ENCODE measurements at places on chromosomes 11 and 22.

GRCh38 chr22:31295831-31296657 lies 3.8 kb upstream of the PIK3IP1 start:
- DNase-seq, result no peak

DNA sequence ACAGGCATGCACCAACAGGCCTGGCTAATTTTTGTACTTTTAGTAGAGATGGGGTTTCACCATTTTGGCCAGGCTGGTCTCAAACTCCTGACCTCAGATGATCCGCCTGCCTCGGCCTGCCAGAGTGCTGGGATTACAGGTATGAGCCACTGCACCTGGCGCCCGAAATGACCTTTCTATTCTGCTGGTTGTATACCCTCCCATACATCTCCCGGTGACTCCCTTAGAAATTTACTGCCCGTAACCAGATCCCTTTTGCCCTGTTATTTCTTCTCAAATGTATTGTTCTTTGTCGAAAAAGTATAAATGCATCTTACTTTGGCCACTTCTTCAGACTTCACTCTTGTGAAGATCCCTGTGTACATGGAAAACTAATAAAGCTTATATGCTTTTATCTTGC lies 22.0 kb downstream of the MCHR1 start:
- DNase-seq, result no peak

GRCh38 chr22:43828998-43829782 lies 17.1 kb upstream of the EFCAB6 start:
- no peak for DNase-seq

GRCh38 chr22:22070371-22070824 lies 87.8 kb upstream of the TOP3B start:
- no peak for DNase-seq

DNA sequence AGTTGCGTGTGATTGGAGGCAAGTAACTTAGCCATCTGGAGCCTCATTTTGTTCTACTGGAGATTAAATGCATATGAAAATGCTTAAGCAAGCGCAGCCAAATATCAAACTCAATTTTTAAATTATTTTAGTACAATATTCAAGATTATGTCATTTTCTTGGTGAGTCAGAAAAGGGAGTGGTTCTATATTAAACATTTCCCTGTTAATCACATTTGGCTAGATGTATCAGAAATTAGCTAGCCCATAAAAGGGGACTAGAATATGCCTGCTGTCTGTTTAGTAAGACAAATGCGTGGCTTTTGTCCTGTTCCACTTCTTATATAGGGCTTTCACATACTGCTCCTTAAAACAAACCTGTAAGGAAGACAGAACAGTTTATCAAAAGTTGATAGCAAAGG lies 35.0 kb upstream of the BMAL1 start:
- no peak for DNase-seq

DNA sequence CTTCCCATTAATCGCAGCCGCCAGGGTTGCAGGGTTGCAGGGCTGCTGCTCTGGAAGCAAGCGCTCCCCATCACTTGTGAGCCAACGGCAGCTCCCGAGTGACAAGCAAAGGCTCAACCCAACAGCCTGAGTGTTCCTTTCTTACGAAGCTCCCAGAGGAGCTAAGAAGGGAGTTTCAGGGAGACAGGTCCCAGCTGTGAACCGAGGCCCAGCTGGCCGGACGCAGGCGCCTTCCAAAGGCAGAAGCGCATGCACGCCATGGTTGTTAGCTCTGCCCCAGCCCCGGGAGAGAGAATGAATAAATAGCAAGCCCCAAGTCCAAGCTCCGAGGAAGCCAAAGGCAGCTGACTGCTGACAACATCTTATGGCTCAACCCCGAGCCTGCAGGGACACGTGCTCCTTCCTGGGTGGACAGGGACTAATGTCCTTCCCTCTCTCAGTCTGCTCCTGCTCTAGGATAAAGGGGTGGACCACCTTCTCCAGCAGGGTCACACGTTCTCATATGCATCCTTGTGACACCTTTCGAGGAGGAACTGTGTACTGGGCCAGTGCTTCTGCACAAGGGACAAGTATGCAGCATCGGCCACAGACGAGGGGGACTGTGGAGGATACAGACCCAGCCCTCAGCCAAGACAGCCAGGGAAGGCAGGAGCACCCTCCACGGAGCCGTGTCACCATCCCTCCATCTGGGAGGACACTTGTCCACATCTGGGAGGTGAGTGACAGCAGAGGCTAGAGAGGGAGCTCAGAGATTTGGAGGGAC lies 29.9 kb downstream of the SHANK2 start:
- no peak for DNase-seq

- DNase-seq, result no peak
These were observed 190.1 kb upstream of the E2F8 start for GRCh38 chr11:19430754-19431398.

DNA sequence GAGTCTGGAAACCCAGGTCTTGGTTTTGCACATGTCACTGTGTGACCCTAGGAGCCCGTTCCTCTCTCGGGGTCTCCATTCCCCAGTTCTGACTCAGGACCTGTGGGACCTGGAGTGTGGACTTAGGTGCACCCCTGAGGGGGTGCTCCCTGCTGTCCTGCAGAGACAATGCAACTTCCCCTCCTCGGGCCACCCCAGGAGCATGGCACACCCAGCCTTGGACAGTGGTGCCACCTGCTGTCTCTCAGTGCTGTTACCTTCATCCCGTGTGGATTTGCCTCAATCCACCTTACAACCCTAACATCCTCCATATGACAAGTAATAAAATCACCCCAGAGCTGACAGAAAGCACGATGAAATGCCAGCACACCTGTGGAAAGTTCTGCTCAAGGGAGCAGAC lies 27.5 kb upstream of the CRYBB3 start:
- DNase-seq, result no peak

- no peak for DNase-seq
These were observed 9.0 kb upstream of the SPINDOC start for GRCh38 chr11:63804259-63804658.

- DNase-seq, result no peak
These were observed 132.6 kb downstream of the MIAT start for GRCh38 chr22:26789951-26790350.

DNA sequence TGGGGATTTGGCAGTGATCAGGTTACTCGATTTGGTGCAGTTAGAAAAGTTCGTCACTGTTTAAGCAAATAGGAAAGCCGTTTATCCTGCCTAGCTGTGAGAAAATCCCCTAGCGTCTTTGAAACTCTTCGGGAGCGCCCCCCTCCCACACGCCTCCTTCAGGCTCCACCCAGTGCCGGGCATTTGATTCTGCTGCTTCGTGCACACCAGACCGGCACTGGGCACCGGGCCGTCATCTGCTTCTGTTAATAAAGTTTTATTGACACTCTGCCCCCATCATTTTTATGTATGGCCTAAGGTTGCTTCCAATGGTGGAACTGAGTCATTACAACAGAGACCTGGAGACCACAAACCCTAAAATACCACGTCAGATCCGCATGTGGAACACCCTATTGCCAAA lies 50.9 kb downstream of the IGF2 start:
- DNase-seq, result no peak

- no peak for DNase-seq
These were observed 13.7 kb downstream of the VSIG10L2 start for GRCh38 chr11:125959511-125959910.

- DNase-seq, result no peak
These were observed 104.2 kb upstream of the HSD17B12 start for GRCh38 chr11:43576320-43576802.

DNA sequence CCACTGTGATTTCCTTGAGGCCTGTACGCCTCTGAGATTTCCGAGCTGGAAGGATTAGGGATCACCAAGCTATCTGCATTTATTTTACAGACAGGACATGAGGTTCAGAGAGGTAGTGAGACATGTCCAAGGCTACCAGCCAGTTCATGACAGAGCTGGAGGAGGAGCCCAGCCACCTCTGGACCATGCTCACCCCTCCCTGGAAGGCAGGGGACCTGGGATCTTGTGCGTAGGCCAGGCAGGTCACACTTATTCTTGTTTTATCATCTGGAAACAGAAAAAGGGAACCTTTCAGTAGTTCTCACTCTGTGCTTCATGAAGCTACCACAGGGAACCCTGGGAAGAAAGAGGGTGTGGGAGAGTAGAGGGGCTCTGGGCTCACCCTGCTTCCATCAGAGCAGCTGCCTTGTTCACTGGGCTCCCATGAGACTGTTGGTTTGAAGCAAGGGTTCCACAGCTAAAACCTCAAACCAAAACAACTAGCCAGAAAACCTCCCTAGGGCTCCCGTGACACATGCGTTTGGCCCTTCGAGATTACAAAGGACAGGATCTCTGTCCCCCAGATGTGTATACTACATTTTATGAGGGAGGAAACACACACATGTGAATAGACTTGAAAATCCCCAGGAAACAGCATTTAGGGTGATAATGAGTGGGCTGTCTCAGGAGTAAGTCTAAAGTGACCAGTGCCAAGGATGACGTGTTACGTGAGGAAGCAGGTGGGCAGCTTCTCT lies 106.4 kb downstream of the DSCAML1 start:
- no peak for DNase-seq

- DNase-seq, result no peak
These were observed 2.2 kb upstream of the RFPL2 start for GRCh38 chr22:32206774-32207758.

GRCh38 chr11:126407101-126407521 lies 51.6 kb downstream of the ST3GAL4 start:
- no peak for DNase-seq

- DNase-seq, result no peak
These were observed 4.8 kb upstream of the PLA2G6 start for GRCh38 chr22:38186429-38186828.

DNA sequence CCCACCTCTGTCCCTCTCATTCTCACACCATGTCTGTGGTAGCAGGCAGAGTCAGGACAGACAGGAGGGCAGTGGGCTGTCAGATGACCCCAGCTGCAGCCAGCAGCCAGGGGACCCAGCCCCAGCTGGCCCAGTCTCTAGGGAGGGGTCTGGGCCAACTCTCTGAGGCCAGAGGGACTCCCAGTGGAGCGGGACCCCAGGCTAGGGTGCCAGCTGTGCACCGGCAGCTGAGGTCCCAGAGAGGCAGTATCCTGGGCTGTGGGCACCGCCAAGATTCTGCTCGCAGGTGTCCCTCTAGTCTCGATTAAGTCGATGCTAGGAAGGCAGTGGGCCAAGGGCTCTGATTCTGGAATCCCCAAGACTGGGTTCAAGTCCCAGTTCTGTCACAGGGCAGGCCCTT lies 16.7 kb upstream of the FADD start:
- no peak for DNase-seq

- DNase-seq, result no peak
These were observed 21.4 kb downstream of the RNF141 start for GRCh38 chr11:10519630-10520029.

GRCh38 chr11:114569801-114570200 lies 10.1 kb upstream of the NXPE1 start:
- no peak for DNase-seq

DNA sequence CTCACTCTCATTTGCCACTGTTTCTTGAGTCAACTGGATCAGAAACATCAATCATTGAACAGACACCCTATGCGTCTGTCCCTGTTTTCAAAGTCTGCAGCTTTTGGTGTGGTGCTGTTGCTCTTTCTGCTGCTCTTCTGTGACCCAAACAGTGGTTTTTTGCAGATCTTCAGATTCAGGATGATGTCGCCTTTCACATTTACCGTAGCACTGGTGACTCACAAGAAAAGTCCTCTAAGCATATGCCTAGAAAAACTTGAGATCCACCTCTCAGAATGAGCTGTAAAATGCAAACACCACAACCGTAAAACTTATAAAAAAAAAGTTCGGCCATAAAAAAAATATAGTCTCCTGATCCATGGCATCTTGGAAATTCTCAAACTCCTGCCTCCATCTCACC lies 400.4 kb downstream of the NTM start:
- DNase-seq, result no peak

- DNase-seq, result no peak
These were observed 753.6 kb downstream of the JRKL start for GRCh38 chr11:97143463-97143862.

- DNase-seq, result no peak
These were observed 24.6 kb downstream of the MAML2 start for GRCh38 chr11:96318399-96318798.

- no peak for DNase-seq
These were observed 9.6 kb downstream of the FGF4 start for GRCh38 chr11:69765498-69765995.

- DNase-seq, result no peak
These were observed 110.3 kb downstream of the DSCAML1 start for GRCh38 chr11:117686711-117687110.

GRCh38 chr22:39351689-39352214 lies 2.0 kb downstream of the SYNGR1 start:
- DNase-seq, result no peak

DNA sequence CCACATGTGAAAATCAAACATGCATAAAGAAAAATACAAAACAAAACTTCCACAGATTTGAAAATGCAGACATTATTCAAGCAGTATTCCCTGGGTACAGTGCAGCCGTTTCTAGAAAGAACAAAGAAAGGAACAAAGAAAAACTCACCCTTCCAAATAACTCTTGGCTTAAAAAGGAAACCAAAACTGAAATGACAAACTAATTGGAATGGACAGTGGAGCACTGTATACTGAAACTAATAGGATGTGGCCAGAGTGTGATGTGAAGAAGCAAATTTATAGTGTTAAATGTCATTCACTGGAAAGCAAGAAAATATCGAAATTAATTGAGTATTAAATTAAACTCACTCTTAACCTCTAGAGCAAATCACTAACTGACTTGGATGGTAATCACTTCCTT lies 55.4 kb downstream of the QSER1 start:
- DNase-seq, result no peak

DNA sequence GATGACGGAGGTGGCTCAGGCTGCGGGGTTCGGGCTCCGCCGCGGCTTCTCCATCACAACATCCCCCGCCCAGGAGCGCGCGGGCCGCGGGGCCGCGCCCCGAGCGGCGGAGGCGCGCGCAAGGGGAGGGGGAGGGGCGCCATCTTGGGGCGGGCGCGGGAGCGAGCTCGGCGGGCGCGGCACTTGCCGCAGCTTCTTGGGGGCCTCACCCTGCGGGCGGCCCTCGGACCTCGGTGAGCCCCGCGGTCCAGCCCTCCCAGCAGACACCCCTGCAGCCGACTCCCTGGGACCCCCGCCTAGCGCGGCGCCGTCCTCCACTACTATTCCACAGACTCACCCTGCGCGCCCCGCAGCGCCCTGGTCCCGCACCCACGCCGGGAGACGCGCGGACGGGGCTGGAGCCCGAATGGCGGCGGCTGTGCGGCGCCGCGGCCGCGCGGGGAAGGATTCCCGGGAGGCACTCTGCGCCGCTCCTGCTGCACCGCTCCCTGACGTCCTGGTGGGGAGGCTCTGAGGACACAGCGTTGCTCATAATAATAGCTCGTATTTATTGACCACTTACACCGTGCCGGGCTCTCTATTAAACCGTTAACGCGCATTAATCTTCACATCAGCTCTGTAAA lies at the start of gene APBB1:
TSS of gene APBB1 (minus strand) at position 86 of the 623 bp plus-strand sequence. CDS start 7,747 bp downstream, outside the sequence.
- peak; percentile 58 for DNase-seq

- no peak for DNase-seq
These were observed 5.9 kb downstream of the HBG1 start for GRCh38 chr11:5243816-5244180.

- no peak for DNase-seq
These were observed 137.8 kb downstream of the C11orf58 start for GRCh38 chr11:16876053-16876752.
